ENCODE measurements at places on chromosomes 7 and 10.
A peak's percentile ranks its signal among the peaks of the same experiment; 100 is the strongest.

GRCh38 chr7:27145914-27146412 is 1.6 kb downstream of the HOXA6 start:
- DNase-seq = no peak

GRCh38 chr7:28729281-28729680 is 228.8 kb downstream of the TRIL start:
- no peak for DNase-seq

GRCh38 chr10:13716081-13717071 is 129.6 kb downstream of the PRPF18 start:
- DNase-seq = no peak

DNA sequence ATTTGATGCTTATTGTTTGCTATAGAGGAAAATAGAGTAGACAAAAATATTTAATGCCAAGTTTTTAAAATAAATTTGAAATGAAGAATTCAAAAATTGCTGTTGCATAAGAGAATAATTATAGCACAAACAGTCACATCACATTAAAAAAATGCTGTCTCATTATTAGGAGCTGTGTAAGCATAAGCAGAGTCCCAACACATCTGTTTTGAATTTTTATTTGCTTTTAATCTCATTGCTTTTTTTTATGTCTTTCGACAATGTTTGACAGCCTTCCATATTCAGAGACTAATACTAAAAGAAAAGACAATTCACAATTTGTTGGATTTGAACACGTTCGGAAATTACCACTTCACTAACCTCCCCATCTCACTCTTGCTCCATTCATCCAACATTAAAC is 143.5 kb downstream of the TFPI2 start:
- DNase-seq = no peak

DNA sequence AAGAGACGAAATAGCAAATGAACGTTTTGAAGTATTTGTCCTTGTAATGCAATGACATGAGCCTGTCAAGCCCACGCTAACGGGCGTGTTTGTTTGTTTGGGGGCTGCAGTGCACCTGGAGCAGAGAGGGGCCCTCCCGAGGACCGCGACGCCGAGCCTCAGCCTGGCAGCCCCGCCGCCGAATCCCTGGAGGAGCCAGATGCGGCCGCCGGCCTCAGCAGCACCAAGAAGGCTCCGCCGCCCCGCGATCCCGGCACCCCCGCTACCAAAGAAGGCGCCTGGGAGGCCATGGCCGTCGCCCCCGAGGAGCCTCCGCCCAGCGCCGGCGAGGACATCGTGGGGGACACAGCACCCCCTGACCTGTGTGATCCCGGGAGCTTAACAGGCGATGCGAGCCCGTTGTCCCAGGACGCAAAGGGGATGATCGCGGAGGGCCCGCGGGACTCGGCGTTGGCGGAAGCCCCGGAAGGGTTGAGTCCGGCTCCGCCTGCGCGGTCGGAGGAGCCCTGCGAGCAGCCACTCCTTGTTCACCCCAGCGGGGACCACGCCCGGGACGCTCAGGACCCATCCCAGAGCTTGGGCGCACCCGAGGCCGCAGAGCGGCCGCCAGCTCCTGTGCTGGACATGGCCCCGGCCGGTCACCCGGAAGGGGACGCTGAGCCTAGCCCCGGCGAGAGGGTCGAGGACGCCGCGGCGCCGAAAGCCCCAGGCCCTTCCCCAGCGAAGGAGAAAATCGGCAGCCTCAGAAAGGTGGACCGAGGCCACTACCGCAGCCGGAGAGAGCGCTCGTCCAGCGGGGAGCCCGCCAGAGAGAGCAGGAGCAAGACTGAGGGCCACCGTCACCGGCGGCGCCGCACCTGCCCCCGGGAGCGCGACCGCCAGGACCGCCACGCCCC is 118.5 kb downstream of the CYTH3 start:
- no peak for DNase-seq

GRCh38 chr7:126445991-126446390 is 806.8 kb downstream of the GRM8 start:
- DNase-seq = no peak

GRCh38 chr7:93245525-93246432 is 13.6 kb downstream of the VPS50 start:
- no peak for DNase-seq

- no peak for DNase-seq
These were observed 82.6 kb downstream of the PIP4K2A start for GRCh38 chr10:22631646-22632278.

DNA sequence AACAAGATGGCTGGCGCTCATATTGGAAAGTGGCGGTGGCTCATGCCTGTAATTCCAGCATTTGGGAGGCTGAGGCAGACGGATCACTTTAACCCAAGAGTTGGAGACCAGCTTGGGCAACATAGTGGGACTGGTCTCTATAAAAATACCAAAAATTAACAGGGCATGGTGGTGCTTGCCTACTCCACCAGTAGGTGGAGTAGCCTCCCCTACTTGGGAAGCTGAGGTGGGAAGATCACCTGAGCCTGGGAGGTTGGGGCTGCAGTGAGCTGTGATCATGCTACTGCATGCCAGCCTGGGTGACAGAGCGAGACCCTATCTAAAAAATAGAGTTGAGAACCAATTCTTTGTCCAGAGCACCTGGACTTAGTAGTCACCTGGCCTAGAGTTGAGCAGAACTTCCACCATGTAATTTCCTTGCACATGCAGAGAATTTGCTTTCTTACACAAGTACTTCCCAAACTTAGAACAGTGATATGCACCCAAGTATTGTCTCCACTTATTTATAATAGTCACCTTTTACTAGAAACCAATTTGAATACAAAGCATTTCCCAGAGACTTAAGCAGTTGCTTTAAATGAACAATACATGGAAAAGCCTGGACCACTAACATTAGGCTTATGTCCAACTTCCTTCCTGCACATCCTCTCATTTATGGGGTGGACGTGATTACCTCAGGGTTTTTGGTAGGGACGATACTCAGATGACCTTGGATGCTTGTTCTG is 15.9 kb downstream of the LAMB4 start:
- no peak for DNase-seq

GRCh38 chr10:117860823-117861222 is 185.9 kb downstream of the RAB11FIP2 start:
- no peak for DNase-seq

DNA sequence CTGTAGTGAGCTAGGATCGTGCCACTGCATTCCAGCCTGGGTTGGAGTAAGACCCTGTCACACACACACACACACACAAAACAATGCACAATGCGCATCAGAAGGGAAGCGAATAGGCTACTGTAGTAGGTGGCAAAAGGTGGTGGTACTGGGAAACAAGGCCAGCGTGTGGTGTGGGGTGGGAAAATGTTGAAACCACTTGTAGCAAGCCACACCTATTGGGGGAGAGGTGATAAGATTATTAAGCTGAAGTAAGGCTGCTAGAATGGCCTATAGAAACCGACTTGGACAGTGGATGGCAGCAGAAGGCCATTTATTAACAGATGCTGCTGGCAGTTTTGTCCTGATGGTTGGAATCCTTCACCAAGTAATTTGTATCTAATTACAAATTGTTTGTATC is 7.2 kb upstream of the CHCHD1 start:
- DNase-seq = no peak

DNA sequence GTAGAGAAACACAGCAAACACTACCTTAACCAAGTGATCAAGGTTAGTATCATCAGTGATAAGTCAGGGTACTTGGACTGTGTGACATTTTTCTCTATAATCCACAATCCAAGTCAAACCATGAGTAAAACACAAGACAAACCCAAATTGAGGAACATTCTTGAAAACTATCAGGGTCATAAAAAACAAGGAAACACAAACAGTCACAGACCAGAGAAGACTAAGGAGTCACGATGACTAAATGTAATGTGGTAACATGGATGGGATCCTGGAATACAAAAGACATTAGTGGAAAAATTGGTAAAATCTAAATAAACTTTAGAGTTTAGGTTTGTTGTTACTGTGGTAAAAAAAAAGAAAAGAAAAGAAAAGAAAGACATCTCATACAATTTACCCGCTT is 103.8 kb downstream of the ARMH3 start:
- DNase-seq = no peak

GRCh38 chr10:17444388-17444714 is 10.0 kb downstream of the ST8SIA6 start:
- no peak for DNase-seq

- no peak for DNase-seq
These were observed 760.9 kb upstream of the IGFBP3 start for GRCh38 chr7:46681865-46682503.

GRCh38 chr7:121436688-121437087 is 40.6 kb upstream of the FAM3C start:
- DNase-seq = no peak

GRCh38 chr7:95632609-95633008 is 36.3 kb upstream of the PDK4 start:
- no peak for DNase-seq

DNA sequence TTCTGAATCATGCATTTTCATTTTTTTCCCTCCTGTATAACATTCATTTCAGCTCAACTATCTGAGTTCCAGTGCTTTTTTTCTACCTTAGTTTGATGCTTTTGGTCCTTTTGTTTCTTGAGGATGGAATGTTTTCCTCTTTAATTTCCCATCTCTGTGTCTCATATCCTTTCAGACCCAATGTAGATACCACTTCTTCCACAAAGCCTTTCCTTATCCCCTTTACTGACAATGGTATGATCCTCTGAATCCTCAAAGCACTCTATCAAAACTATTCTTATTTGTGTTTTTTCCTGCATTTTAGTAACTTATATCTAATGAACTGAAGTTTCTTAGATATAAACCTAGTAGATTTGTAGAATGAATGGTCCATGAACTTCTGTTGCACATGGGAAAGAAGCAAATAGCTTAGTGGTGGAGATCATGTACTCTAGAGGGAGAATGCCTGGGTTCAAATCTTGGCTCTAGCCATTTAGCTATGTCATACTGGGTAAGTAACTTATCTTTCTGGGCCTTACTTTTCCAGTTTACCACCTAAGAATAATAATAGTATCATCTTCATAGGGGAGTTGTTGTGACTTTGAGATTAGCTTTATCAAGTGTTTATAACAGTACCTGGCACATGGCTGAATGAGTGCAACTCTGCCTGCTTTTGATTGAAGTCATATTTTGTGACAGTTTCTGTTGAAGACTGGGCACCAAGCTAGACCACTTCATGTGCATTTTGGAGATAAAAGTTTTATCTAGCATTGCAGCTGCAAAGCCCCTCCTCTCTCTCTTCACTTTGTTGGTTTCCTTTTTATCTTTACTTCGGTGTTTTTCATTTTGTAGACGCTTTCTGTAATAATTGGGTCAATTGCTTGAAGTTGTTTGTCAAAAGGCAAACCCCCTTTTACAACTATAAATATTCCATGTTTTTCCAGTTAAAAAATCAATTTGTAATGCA is 18.5 kb downstream of the STAM start:
- no peak for DNase-seq

GRCh38 chr7:123871998-123872867 is 27.3 kb downstream of the HYAL4 start:
- peak; percentile 3 for DNase-seq

GRCh38 chr7:29864656-29865055 is 58.3 kb downstream of the WIPF3 start:
- no peak for DNase-seq

DNA sequence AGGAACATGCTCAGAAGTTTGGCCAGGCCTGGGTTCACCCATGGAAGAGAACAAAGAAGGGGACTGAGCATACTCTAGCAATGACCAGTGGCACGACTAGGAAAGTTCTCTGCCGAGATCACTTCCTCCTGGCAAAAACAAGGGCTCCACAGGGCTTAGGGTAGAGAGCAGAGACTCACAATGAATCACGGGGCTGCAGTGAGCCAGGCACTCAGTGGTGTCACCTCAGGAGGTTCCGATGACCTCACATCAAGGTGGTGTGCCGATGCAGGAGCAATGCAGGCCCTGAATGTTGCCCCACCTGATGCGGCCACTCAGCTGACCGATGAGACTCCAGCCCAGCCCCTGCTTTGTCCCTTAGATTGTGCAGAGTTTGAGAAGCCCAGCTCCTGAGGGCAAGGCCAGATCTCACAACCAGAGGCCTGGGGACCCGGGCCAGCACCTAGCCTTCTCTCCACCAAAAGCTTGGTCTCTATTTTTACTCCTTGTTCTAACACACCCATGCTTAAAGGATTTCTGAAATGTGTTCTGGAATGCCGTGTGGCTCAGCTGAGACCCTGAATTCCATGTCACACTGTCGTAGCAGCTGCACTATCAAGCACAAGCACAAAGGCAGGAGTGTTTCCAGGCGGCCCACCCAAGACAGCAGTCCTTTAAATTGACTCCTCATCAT is 60.9 kb downstream of the COBL start:
- DNase-seq = no peak

- DNase-seq = no peak
These were observed 20.0 kb downstream of the LRRD1 start for GRCh38 chr7:92158660-92159575.

DNA sequence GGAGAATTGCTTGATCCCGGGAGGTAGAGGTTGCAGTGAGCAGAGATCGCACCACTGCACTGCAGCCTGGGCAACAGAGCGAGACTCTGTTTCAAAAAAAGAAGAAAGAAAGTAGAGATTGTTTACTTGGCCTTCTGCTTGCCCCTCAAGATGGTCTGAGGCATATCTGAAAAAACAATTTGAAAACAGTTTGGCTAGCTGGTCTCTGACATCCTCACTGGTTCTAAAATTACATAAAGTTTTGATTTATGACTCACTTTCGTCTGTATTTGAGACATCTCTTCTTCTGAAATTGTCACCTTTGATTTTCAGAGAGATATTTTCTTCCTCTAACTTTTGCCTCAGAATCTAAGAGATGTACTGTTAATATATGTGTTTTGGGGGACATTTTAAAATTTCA is 49.6 kb upstream of the HELLS start:
- DNase-seq = no peak

- peak; percentile 72 for DNase-seq
These were observed 18.3 kb downstream of the LRRC20 start for GRCh38 chr10:70363971-70364771.

- no peak for DNase-seq
These were observed 87.0 kb downstream of the HGF start for GRCh38 chr7:81682873-81683272.

GRCh38 chr7:147509541-147510200 is 1080.9 kb upstream of the C7orf33 start:
- DNase-seq = no peak

- no peak for DNase-seq
These were observed 108.9 kb downstream of the UNCX start for GRCh38 chr7:1341361-1342089.

- DNase-seq = no peak
These were observed 8.6 kb upstream of the CPED1 start for GRCh38 chr7:120979765-120980499.

DNA sequence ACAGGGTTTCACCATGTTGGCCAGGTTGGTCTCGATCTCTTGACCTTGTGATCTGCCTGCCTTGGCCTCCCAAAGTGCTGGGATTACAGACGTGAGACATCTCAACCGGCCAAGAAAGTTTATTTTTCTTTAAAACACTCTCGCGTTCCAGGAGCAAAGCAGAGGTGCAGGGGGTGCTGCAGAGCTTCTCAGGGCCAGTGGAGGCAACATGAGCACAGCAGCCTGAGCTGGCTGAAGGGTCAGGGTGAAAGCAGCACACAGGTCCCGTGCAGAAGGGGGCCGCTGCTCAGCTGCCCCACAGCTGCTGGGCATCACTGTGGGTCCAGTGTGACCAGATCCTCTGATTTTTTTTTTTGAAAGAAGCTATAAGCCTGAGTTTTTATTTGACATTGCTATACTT is 46.1 kb downstream of the EPHB4 start:
- DNase-seq = no peak

Data from stimulated activated CD4-positive, alpha-beta T cell treated with anti-CD3 and anti-CD28 coated beads, Interleukin-2, amount 100 ng/mL, for 4 hours (primary cell).